ENCODE measurements at places on chromosomes 6 and 20. TPM values are rescaled to one million over a fixed set of nuclear protein-coding genes. Genes with fewer than 3 reads are reported as not detected.

SPDEF gene
- not detected for total RNA-seq

DNA sequence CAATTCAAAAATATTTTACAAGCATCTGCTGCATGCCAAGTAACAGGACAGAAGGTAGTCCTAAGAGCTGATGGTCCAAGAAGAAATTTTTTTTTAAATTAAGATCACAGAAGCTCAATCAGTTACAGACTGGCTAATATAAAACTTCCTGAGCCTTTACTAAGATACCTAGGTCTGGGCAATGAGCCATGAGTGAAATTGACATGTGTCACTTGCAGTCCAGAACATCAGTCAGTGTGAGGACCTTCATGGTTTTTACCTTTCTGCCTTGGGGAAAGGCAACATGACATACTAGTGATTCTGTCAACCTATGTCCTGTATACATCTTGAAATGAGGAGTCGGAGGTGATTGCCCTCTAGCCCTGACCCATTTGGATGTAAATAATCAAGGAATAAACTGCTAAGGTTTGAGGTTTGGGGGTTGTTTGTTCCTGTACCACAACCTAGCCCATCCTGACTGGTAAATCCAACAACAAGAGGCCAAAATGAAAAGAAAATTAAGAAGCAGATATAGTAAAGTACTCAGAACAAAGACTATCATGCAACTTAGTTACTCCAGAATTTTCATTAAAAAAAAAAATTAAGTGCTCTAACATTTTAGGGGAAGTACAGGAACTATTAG, 70.0 kb downstream of the CNKSR3 start:
- ATAC-seq: no peak

BCL2L1 gene
- 101 TPM for total RNA-seq

- ATAC-seq: no peak
Measured at GRCh38 chr20:8005033-8005432, 14.5 kb downstream of the TMX4 start.

GRCh38 chr6:128343706-128344105, 176.7 kb downstream of the PTPRK start:
- ATAC-seq: no peak

DNA sequence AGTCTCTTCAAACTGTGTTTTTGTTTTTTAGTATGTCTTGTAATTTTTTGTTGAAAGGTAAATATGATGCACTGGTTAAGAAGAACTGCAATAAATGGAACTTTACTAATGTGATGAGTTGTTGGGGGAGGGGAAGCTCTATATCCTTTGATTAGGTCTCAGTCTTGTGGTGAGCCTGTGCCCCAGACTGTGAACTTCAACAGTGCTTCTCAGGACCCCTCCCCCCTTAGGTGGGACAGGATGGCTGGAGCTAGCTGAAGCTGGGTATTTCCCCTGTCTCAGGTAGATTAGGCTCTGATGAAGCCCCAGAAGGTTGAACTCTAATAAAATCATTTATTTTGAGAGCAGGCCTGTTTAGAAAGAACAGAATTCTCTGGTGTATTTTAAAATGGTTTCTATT, 31.4 kb upstream of the TASP1 start:
- no peak for ATAC-seq

GRCh38 chr20:33521461-33521860, 31.6 kb downstream of the CBFA2T2 start:
- no peak for ATAC-seq

DNA sequence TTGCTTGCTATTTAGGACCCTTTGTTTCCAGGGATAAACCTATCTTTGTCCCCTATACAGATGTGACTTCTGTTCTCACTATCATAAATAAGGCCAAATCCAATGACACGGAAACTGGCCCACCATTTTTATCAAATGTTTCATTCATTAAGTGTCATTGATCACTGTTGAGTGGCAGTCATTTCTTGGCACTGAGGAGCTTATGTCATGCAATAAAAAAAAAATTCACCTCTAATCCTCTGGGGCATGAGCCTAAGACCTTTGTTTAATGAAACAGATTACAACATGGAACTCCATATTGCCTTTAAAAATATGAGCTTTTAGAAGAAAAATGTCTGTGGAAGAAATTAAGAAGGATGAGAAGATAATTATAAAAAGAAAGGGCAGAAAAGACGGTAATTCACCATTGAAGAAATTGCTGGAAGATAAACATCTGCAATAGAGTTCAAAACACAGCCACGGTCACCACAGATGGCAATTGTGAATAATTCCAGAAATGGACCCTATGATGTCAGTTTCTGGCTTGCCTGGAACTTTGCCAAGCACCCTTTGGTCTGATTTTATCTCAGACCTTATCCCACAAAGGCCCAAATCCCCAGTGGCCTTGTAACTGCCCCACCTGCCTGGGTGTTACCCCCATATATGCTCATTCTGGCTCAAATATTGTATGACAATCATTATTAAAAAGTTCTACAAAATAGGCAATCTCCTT, 91.1 kb downstream of the DST start:
- ATAC-seq: no peak

GRCh38 chr6:150566486-150566885, 33.2 kb upstream of the PLEKHG1 start:
- no peak for ATAC-seq

DNA sequence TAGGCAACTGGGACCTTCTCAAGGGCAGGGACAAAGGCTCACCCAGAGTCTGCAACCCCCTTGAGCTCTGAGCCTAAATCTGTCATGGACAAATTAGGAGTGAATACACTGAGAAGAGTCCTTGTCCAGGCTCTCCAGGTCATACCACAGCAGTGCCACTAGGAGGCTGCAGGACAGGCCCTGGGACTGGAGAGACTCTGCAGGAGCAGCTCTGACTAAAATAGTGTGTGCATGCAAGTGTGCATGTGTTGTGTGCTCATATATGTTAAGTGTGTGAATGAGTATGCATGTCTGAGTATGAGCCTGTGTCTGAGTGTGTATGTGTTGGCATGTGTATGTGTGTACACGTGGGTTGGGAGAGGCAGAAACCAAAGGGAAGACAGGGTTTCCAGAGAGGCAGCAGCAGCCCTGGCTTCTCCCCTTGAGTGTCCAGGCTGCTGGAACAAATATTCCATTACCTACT, 27.1 kb downstream of the MRPL14 start:
- no peak for ATAC-seq

All from gastroesophageal sphincter (tissue), 4 donors.